ENCODE measurements at places on chromosomes 2 and 18.

GRCh38 chr2:134384131-134384530, 130.3 kb downstream of the MGAT5 start:
- no peaks in the 10 kb centered on the region for H3K36me3 ChIP-seq
- H3K27me3 ChIP-seq = no peaks in the 10 kb centered on the region
- no peaks in the 10 kb centered on the region for H3K4me1 ChIP-seq
- no peak overlapping the region for H3K4me3 ChIP-seq
- no peak for DNase-seq
- H3K27ac ChIP-seq = no peak overlapping the region

DNA sequence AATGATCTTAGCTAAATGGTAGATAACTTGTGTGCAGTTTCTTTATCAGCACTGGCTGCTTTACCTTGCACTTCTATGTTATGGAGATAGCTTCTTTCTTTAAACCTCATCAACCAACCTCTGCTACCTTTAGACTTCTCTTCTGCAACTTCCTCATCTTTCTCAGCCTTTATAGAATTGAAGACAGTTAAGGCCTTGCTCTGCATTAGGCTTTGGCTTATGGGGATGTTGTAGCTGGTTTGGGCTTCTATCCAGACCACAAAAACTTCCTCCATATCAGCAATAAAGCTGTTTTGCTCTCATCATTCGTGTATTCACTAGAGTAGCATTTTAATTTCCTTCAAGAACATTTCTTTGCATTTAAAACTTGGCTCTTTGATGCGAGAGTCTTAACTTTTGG, 123.7 kb downstream of the PIK3C3 start:
- DNase-seq = no peak
- H3K36me3 ChIP-seq = peaks cover 47% of the 10 kb centered on the region
- H3K4me1 ChIP-seq = peaks cover 24% of the 10 kb centered on the region
- no peaks in the 10 kb centered on the region for H3K27me3 ChIP-seq

DNA sequence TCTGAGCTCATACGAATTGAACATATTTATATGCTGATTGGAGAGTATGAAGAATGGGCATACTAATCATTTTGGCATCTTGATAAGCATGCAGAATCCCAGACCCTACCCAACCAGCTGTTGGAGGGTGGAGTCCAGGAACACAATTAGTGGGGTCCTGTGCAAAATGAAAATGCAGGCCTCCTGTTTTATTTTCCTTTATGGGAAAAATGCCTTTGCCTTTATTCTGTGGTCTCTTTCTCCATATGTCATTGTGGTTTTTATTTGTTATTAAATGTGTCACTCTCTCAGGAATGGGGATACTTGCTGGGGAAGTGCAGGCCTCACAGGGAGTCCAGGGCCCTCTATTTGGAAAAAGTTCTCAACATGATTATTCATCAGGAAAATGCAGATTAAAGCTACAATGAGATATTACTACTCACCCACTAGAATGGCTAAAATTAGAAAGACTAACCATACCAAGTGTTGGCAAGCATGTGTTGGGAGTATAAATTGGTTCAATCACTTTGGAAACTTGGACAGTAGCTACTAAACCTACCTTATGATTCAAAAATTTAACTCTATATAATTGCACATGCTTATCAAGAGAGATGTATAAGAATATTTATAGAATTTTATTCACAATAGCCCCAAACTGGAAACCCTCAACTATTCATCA, 223.1 kb upstream of the FBXO11 start:
- no peak for DNase-seq
- H3K27me3 ChIP-seq = no peaks in the 10 kb centered on the region
- no peaks in the 10 kb centered on the region for H3K36me3 ChIP-seq
- no peak overlapping the region for H3K4me3 ChIP-seq
- H3K27ac ChIP-seq = no peak overlapping the region

GRCh38 chr2:95311815-95312542, 14.8 kb downstream of the KCNIP3 start:
- no peak overlapping the region for H3K27ac ChIP-seq
- H3K36me3 ChIP-seq = no peaks in the 10 kb centered on the region

GRCh38 chr2:72678024-72678423, 147.8 kb downstream of the EXOC6B start:
- no peak overlapping the region for H3K4me3 ChIP-seq
- H3K4me1 ChIP-seq = peaks cover 8% of the 10 kb centered on the region
- H3K27ac ChIP-seq = no peak overlapping the region
- H3K36me3 ChIP-seq = no peaks in the 10 kb centered on the region

Data from natural killer cell treated with Interleukin-12 subunit alpha and Interleukin-12 subunit beta and Interleukin-15 and Interleukin-18, amount 100 ng/mL, for 72 hours (primary cell).